ENCODE measurements at places on chromosomes 12 and 14. TPM values are rescaled to one million over a fixed set of nuclear protein-coding genes. Genes with fewer than 3 reads are reported as not detected.

- no peak for DNase-seq
These were observed 21.6 kb downstream of the PUS7L start for GRCh38 chr12:43736927-43737440.

DNA sequence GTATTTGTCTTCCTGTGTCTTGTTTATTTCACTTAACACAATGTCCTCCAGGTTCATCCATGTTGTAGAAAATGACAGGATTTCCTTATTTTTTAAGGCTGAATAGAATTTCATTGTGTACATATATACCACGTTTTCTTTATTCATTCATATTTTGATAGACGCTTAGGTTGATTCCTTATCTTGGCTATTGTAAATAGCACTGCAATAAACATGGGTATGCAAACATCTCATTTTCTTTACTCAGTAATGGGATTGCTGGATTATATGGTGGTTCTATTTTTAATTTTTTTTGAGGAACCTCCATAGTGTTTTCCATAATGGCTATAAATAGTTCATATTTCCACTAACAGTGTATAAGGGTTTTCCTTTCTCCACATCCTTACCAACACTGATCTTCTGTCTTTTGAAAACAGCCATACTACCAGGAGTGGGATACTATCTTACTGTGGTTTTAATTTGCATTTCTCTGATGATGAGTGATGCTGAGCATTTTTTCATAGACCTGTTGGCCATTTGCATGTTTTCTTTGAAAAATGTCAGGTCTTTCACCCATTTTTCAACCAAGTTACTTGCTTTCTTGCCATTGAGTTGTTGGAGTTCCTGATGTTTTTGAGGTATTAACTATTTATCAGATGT, 32.8 kb downstream of the DUSP16 start:
- DNase-seq, result no peak

GRCh38 chr12:123671876-123672275, 963 bp downstream of the TCTN2 start:
- no peak for DNase-seq

- DNase-seq, result no peak
These were observed 43.8 kb downstream of the EVL start for GRCh38 chr14:100108840-100109593.

DNA sequence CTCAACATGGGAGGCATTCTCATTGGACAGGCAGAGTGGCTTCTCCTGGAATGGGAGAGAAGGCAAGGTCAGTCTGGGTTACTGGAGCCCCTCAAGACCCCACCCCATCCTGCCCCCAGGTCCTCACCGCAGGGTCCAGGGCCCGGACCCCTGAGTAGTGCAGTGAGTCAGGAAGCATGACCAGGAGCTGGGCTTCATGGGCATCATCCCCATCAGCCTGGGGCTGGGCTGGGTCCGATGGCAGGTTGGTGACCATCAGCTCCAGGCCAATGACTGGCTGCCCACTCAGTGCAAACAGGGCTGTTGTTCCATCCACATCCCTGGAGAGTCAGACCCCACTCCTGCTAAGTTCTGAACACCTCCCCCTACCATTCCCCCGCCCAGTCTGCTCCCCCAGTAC, 13.1 kb downstream of the ITGA7 start:
- no peak for DNase-seq

GRCh38 chr14:86035882-86036281, 505.9 kb downstream of the FLRT2 start:
- DNase-seq, result no peak

DNA sequence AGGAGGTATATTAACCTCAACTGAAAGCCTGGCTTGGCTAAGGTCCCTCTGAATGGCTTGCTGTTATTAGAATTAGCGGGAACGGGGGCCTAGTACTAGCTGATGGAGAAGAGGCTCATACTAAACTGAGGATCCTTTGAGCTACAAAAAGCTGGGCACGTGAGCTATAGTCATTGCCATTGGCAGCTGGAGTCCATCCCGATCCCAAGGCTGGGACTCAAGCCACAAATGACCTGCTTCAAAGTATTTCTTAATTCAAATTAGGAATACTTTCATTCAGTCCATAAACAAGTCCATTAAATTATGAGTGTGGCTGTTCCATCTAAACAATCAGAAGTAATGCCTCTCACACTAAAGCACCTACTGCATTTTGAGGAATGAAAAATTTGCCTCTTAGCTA, 114.5 kb downstream of the DACT1 start:
- DNase-seq, result no peak

GRCh38 chr12:104083769-104084475, 19.6 kb downstream of the HCFC2 start:
- DNase-seq, result no peak

PPP4R4 gene
- 0.32 TPM for polyA plus RNA-seq

HEBP1 gene
- polyA plus RNA-seq, result 54.6 TPM

ANO6 gene
- 73.3 TPM for polyA plus RNA-seq

OR10AD1 gene
- 0.98 TPM for polyA plus RNA-seq

All from left kidney (tissue), 8 donors.